Retina (tissue), 1 donor: ENCODE measurements at places on chromosomes 1 and 21.
A peak's percentile ranks its signal among the peaks of the same experiment; 100 is the strongest.

DNA sequence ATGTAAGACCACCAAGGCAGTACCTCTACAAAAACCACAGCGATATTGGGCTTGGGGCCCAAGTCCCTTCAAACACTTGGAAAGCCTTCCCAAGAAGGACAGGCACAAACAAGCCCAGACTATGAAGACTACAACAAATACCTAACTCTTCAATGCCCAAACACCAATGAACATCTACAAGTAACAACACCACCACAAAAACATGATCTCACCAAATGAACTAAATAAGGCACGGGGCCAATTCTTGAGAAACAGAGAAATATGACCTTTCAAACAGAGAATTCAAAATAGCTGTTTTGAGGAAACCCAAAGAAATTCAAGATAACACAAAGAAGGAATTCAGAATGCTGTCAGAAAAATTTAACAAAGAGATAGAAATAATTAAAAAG, 86.8 kb downstream of the COL24A1 start:
- no peak for DNase-seq

- DNase-seq, result no peak
Observed at GRCh38 chr1:167440776-167441175, 77.6 kb downstream of the CD247 start.

DNA sequence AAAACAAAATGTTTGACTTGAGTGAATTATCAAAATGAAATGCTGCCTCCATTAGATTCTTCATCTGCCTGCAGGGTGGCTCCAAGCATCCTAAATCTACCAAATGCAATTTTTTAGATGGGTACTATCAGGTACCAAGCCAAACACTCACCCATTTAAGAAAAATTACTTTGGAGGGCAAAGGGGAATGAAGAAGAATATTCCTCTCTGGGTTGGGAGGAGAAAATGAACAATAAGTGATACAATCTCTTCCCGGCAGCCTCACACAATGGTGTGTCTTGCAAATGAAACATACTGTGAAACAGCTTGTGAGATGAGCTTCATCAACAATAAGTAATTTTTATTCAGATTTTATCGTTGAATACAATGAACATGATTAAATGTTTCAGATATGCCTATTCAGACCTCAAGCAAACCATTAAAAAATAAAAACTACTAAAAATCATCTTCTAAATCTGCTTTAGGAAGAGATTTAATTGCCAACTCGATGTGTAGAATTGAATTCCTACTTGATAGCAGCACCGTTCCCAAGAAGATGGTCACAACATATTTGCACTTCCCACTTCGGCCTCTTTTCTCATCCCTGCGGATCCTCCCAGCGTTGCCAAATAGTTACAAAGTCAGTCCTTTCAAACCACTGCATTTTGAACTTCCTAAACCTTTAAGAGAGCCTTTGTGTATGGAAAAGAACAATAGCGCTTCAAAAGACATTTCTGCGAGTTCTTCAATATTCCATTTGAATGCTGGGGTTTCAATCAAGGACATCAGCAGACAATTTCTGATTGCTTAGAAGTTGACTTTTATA, 2.7 kb downstream of the DAB1 start:
- DNase-seq, result no peak

- DNase-seq, result peak; percentile 73
Observed at GRCh38 chr1:3219005-3219790, 150.2 kb downstream of the PRDM16 start.

GRCh38 chr1:180241716-180242544, 11.9 kb downstream of the LHX4 start:
- no peak for DNase-seq

DNA sequence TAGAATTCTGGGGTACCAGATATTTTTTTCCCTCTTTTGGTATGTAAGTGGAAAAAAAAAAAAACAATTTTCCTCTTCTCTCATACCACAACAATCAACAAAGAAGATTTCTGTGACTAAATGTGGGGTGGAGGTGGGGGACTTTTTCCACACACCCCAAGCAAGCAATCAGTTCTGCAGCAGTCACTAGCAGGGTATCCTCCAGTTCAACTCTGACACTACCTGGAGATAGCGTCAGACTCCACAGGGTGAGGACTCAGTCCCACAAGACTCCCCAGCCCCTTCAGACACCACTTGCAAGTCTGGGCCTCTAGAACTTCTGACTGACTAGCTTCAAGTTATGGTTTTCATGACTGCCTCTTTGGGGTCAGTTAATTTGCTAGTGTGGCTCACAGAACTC, 6.2 kb downstream of the DHX9 start:
- no peak for DNase-seq

DNA sequence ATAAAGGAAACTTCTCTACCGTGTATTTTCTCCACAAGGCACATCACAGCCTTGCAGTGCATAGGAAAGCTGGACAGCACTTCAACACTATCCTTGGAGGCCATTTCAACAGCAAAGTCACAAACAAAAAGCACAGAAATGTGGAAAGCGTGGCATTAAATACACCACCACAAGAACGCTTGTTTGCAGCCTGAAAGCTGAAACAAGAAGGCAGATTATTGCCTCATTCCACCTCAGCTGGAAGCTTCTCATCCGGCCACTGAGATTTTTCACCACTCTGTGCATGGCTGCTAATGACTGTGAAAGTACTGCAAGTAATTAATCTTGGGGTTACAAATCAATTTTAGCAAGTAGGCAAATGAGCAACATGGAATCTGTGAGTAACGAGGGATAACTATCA, 50.9 kb upstream of the GALNT2 start:
- DNase-seq, result no peak

DNA sequence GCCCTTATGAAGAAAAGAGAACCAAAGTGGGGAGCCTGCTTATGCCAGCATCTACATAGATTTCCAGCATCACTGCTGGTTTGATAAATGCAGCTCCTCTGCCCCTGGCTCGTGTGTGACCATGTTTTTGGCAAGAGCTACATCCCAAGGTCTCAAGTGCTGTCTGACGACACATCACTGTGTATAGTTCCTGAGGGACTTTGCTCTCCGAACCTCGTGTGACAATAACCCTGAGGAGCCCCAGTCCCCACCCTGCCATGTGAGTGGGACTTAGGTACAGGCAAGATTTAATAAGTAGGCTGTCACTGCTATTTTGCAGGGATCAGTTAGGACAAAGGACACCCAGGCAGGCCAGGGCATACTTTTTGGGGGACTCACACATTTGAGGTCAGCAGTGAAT, 28.8 kb upstream of the RERE start:
- no peak for DNase-seq

- DNase-seq, result no peak
Observed at GRCh38 chr1:20198918-20199317, 12.6 kb upstream of the PLA2G2C start.

DNA sequence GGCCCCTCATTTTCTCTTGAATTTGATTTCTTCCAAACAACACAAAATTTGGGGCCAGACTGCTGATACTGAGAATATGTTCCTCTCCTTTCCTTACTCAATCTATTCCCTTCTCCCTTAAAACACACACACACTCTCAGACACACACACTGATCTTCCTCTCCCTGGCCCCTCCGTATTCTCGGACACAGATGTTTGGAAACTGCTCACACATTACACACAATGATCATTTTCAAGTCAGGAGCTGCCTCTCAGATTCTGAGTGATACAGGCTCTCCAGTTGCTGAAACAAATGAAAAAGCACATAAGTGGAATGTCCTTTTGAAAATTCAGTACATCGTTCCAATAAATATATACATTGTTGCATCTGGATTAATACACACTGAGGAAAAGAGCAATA, 161.3 kb downstream of the CLEC20A start:
- DNase-seq, result no peak

- DNase-seq, result peak; percentile 86
Observed at GRCh38 chr1:36420836-36421317, 23.2 kb upstream of the LSM10 start.

GRCh38 chr1:24154215-24154614, 11.3 kb upstream of the IL22RA1 start:
- DNase-seq, result no peak

DNA sequence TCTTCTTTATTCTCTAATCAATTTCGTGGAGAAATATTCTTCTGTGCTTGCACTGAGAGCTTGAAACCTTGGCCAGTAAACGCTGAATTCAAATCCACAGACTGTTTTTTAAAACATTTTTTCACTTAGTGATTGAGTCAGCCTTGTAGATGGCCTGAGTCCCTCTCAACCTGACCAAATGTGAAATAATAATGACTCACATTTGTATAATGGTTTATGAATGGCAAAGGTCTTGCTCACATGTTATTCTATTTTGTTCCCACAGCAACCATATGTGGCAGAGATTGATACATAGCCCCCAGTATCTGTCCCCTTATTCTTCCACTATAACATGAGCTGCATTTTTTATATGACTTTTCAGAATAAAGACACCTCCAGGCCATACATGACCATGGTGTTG, 47.8 kb upstream of the CCDC190 start:
- no peak for DNase-seq

GRCh38 chr1:34829250-34829649, 30.3 kb downstream of the SMIM12 start:
- no peak for DNase-seq

- DNase-seq, result no peak
Observed at GRCh38 chr1:8870103-8870502, 8.4 kb downstream of the ENO1 start.

GRCh38 chr1:226902601-226903000, 32.2 kb downstream of the PSEN2 start:
- DNase-seq, result no peak

DNA sequence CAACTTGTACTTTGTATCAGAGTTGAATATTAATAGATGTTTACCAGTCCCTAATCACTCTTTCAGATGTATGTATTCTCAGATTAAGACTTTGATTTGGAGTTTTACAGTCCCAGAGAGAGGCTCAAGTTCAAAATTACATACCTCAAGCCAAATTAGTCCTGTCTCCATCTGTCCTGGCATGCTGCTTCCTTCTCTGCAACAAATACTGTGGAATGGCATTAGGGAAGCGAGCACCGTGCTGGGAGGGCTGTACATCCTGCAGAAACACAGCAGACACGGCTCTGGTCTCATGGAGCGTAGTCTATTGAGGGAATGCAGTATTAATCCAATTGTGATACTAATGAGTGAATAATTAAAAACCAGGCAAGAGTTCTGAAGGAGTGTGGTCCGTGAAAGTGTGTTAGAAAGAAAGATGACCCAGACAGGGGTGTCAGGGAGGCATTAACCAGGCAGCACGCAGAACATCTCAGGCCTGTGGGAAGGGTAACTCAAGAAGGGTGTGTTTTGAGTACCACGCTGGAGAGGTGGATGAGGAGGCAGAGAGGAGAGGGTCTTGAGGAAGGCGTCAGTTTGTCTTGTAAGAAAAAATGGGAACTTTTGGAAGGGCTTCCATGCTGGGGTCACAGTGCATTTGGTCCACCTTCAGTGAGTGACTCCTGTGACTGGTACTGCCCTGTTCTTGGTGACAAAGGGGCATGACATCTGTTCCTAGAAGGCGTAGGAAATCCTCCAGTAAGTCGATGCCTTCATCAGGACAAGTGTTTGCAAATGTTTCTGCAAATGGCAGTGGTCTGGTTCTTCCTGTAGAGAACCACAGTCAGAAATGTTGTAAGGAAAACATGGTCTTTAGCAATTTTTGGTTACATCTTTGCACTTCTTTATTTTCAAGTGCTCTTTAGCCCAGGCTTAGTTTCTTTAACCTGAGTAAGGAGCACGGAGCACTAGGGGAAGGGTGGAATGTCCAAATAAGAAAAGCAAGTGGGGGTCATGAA, 1.6 kb downstream of the RAB4A start:
- no peak for DNase-seq

DNA sequence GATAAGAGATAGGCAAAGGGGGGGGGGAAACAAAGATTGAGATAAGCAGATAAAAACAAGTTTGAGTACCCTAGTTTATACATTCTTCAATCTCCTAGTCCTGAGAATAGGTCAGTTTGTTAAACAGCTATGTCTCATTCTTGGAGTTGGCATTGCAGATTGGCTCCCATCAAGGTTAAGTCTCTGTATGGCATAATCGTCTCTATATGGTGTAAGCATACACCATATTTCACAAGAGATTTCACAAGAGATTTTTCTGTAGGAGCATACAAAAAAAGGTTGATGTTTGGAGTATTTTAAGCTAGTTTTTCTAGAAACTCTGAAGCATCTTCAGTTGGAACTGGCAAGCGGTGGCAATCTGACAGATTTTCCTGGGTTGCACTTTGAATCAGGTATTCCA, 35.8 kb downstream of the NCAM2 start:
- no peak for DNase-seq

DNA sequence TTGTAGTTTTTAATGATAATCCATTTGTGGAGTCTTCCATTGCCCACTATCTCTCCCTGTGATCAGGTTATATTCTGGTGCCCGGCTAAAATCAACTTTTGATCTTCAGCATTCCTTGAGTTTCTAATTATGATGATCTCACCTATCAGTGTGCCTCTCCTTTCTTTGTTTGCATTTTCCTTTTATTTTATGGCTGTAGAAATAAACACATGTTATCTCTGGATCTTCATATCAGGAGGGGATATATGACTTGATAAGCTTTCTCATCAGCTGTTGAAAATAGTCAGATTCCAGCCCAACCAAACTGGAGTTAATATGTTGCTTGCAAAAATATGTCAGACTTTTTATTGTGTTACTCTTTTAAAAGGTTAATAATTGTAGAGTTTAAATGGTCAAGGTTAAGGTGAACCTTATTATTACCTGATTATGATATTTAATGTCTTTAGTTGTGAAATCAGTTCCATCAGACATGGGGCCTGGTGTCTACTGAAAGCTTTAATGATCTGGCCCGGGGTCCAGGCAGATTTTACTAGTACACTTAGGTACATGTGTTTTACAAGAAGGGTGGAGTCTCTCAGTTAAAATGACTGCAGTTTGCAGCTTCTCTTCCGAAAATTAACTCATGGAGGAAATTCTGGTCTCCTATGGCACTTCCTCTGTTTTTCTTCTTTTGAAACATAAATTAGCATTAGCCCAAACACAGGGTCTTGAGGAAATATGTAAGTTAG, 12.8 kb downstream of the KRTAP24-1 start:
- no peak for DNase-seq

DNA sequence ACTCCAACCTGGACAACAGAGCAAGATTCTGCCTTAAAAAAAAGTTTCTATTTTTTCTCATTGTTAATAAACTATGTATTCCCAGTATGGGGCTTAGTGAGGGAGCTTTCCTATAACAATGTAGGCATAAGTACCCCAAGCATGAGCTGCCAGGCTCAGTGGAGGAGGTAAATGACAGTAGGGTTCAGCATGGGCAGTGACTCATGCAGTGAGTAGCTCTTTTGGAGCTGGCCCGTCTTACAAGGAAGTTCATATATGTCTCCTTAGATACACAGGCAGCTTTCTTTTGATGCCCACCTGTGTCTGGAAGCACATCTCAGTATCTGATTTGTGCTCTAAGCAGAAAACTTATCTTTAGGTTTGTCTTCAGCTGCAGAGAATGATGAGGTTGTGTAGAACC, 57.9 kb downstream of the ZNF678 start:
- no peak for DNase-seq

DNA sequence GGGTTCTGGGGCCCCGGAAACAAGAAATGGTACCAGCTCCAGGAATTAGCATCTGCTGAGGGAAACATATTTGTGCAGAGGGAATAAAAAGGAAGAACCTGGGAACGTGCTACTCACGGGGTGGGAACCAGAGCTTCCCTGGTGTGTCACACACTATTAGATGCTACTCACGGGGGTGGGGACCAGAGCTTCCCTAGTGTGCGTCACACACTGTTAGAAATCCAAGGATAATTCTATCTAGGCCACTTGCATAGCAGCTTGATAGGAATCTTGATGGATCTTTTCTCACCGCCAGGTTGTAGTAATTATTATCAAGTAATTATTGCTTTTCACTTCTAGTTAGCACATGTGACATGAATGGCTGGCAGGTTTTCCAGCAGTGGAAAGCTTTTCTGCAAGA, 54.5 kb upstream of the SCCPDH start:
- DNase-seq, result no peak
